Suppressor macrophage (primary cell): ENCODE measurements at places on chromosomes 7 and 10.

GRCh38 chr7:44240983-44241510, 40.3 kb downstream of the YKT6 start:
- peak; percentile 86 for DNase-seq

DNA sequence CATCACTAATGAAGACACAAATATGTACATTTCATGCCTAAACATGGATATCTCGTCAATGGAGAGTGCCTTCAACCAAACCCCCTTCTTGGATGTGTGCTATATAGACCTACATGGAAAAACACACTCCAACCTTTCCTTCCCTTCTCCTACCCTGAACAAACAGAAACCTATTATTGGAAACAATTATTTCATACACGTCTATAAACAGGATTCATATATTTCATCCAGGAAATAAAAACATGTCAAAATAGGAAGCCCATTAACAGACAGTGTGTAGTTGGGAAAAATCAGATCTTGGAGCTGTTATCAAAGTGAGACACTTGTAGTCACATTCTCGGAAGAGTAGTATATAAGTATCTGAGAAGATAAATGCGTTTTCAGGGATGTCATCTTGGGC, 81.1 kb downstream of the NRP1 start:
- DNase-seq = no peak

GRCh38 chr7:50181081-50181480, 88.0 kb upstream of the ZPBP start:
- DNase-seq = peak; percentile 73

DNA sequence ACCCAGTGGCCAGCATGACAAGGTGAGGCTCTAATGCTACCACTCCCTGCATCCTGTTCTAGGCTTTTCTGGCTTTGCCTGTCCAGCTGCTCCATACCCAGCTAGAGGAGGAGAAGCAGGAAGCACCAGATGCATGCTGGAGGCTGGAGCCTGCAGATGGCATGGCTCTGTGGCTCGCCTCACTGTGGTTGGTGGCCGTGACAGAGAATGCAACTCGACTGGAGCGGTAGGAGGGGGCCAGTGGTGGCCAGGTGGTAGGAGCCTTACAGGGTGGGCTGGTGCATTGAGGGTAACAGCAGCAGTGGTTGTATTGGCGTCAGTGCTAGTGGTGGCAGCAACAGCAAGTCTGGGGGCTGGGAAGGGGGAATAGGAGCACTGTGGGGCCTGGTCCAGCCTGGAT, 128.6 kb downstream of the ZNF248 start:
- DNase-seq = no peak

GRCh38 chr7:77242068-77242467, 42.4 kb upstream of the FGL2 start:
- DNase-seq = no peak

DNA sequence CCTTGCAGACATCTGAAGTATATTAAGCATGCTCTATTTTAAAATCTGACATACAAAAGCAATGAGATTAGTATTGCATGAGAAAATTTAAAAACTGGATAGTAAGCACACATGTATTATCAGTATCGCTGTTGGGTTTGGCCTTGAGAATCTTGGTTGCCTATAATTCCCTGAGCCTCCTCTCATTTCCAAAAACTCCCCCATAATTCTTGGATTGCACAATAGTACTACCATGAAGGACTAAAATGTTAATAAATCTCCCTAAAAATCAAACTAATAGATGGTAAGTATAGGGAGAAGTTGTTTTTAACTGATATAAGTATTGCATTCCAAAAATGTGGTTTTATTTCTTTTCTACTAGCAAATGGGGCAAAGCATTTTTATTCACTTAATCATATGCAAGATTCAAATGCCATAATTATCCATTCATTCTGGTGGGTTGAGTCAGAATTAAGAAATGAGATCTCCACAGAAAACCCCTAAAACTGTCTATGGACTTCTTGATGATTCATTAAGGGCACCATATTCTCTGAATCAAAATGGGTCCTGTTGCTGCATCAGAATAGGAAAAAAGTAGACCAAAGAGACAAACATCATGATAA, 10.3 kb upstream of the VIM start:
- no peak for DNase-seq

DNA sequence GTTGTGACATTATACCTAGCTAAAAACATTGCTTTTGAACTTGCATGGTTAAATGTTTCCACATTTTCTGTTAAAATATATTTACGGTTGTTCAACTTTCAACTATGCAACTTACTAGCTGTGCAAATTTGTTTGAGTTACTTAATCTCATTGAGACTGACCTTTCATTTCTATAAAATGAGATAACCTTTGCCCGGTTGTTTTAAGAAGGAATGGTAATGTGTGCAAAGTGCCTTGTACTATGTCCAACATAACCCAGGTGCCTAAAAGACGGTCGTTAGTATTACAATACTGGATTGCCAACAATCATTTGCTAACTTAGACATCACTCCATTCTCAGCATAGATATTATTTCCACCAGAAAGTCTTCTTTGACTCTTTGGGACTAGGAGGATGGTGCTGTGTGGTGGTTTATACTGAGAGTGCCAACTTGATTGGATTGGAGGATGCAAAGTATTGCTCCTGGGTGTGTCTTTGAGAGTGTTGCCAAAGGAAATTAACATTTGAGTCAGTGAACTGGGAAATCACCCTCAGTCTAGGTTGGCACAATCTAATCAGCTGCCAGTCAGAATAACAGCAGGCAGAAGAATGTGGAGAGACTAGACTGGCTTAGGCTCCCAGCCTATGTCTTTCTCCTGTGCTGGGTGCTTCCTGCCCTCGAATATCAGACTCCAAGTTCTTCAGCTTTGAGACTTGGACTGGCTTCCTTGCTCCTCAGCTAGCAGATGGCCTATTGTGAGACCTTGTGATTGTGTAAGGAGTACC, 85.2 kb upstream of the PDSS1 start:
- DNase-seq = no peak

DNA sequence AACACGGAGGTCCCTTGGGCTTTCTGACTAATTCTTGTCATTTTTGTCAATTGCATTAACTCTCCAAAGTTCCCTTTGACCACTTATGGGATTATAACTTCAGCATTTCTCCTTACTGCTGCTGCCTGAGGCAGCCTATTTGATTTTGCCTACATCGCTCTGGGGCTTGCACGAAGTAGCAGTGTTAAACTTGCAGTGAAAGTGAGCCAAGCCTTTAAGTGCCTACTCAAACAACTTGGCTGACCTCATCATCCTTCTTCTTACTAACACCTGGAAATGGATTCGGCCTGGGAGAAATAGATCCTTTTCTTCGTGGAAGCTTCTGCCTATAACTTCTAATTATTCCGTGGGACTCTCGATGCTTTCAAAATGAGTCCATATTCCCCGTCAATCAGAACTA, 76.6 kb downstream of the DGKB start:
- no peak for DNase-seq

DNA sequence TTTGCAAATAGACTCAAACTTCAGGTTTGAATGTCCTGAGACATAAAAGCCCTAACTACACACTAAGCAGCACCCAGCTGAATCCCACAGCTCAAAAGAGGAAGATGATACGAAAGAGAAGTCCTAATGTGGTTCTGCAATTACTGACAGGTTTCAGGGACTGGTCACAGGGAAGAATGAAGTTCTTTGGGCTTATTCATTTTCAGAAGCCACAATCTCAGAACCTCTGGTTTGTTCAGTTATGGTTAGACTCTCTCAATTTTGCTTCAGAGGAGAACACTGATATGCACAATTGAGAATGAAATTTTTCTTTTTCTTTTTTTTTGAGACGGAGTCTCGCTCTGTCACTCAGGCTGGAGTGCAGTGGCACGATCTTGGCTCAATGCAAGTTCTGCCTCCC, 94.6 kb upstream of the FAM180A start:
- DNase-seq = peak; percentile 15

- no peak for DNase-seq
These were observed 2.2 kb downstream of the FASTK start for GRCh38 chr7:151078233-151079040.

DNA sequence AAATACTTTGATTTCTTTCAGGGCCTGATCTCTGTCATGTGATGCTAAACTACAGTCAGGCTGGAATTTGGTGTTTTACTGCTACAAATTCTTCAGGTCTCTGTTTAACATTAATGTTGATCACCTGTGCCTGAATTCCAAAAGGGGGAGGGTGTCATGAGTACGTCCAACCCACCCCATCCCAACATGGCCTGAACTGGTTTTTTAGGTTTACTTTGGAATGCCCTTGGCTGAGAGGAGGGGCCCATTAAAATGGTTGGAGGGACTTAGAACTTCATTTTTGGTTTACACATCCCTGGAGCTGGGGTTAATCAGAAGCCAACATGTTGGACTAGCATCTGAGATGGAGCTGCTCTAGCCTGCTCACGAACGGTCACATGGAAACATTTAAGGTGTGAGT, 60.8 kb upstream of the CFAP46 start:
- DNase-seq = no peak

- no peak for DNase-seq
These were observed 137.8 kb downstream of the CHRM2 start for GRCh38 chr7:137006293-137006692.

DNA sequence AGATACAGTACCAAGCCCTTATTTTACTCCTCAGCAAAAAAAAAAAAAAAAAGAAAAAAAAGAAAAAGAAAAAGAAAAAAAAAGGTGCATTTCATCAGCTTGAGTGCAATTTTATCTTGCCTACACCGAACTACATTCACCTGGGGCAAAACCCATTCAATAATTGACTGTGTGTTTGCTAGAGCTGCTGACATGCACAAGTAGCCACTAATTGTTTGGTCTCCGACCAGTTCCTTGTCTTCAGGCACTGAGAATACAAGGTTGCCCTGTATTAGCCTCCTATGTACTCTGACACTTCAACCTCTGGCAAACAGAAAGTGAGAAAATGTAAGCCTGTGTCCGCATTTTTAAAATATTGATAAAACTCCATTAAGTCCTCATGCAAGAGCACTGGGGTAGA, 1579.4 kb upstream of the LRRTM3 start:
- no peak for DNase-seq

- DNase-seq = no peak
These were observed 29.1 kb downstream of the STRA8 start for GRCh38 chr7:135262623-135263320.

DNA sequence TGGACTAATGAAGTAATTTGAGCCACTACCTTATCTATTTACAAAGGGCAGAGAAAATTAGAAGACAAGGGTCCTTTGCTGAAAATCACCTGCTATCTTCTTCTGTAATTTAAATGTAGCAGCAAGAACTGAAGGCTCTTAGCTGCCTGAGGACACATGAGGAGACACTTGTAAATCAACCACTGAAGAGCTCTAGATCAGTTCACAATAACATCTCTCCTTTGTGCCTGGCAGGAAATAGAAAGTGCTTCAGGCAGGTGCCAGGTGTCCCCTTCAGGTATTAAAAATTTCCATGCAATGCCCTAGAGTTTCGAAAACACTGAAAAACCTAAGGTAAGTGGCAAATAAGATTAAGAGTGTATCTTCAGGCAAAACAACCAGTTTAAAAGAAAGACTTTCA, 474.6 kb downstream of the GRM8 start:
- DNase-seq = no peak

GRCh38 chr10:51023636-51024035, 50.7 kb upstream of the PRKG1 start:
- no peak for DNase-seq

- DNase-seq = no peak
These were observed at the start of gene ASIC3 for GRCh38 chr7:151047976-151048815. TSS of gene ASIC3 (plus strand) at chr7:151048531. CDS start at chr7:151048886, 355 bp downstream.

GRCh38 chr7:105890290-105890997, 14.0 kb upstream of the ATXN7L1 start:
- no peak for DNase-seq

- DNase-seq = no peak
These were observed 30.3 kb upstream of the HERPUD2 start for GRCh38 chr7:35725280-35725680.

DNA sequence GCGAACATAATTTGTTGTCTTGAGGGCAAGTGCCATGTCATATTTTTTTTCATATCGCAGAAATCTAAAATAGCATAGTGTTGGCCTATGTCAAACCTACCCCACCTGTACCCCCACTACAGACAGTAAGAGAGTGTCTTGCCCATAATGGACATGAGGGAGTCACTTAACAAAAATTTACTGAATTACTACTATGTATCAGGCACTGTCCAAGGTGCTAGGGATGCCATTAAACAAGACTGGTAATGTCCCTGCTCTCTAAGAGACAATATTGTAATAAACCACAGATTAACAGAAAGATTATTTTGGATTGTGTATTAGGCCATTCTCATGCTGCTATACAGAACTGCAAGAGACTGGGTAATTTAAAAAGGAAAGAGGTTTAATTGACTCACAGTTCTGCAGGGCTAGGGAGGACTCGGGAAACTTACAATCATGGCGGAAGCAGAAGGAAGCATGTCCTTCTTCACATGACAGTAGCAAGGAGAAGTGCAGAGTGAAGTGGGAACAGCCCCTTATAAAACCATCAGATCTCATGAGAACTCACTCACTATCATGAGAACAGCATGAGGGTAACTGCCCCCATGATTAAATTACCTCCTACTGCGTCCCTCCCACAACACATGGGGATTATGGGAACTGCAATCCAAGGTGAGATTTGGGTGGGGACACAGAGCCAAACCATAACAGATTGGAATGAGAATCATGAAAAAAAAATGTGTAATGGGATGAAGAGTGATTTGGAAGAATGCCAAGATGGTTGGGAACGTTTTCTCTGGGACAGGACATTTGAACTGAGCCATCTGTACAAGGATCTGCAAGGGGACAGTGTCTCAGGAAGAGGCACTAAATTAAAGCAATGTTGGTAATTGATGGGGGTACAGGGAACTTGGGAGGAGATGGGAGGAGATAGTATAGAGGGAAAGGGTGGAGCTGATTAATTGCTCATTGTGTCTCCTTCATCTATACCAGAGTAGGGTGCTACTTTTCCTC, 108.5 kb downstream of the FAM107B start:
- no peak for DNase-seq

GRCh38 chr10:116385311-116385710, 42.3 kb upstream of the PNLIPRP3 start:
- DNase-seq = no peak

- DNase-seq = no peak
These were observed 206.3 kb downstream of the THSD7A start for GRCh38 chr7:11625669-11626068.

- peak; percentile 65 for DNase-seq
These were observed 183.1 kb upstream of the PRSS58 start for GRCh38 chr7:142440906-142441411.

- DNase-seq = no peak
These were observed 128.0 kb downstream of the SEMA3C start for GRCh38 chr7:80790877-80791276.

DNA sequence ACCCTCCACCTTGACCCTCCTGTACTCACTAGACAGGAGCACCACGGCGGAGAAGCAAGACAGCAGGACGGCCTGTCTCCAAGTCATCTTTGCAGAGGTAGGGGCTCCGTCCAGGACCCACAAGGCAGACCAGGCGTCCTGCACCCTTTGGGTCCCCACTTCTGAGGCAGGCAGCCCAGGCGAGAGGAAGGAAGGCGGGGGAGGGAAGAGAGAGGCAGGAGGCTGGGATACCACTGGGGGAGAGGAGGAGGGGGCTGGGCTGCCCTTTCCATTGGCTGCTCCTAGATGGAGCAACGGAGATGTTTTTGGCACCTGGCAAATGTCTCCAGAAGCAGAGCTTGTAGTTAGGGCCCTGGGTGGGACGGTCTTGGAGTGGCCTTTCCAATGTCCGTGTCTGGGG, at the start of gene UCMA:
Gene UCMA, minus strand, starts transcription at position 203 of the 400 bp plus-strand sequence. Its CDS starts 116 bp downstream, at position 87.
- no peak for DNase-seq
